T-helper 9 cell (primary cell): ENCODE measurements at places on chromosomes 5 and 9.

GRCh38 chr9:70389621-70390266 lies 24.7 kb downstream of the KLF9 start:
- DNase-seq = no peak

DNA sequence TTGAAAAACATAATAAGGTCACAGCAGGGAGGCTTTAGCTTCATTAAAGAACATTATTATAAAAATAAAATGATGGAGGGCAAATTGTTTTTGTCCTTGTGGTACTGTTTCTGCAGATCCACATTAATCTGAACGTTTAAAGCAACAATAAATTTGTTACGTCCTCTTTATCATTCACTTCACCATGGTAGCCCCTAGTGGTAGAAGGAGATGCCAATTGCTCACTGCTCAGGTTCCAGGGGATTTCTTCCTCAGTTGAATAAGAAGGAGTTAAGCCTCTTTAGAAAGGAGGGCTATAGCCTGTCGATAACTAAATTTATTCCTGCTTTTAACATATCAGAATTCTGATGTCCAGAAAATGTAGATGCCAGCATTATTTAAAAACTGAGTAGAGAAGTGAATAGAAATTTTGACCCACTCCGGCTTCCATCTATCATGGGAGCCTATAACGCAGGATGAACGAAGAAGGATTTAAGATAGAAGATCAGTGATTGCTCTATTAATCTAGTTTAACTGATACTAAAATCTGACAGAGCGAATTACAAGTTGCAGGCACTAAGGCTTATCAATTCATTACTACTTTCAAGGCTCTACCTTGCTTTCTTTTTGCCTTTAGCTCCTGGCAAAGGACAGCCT lies 692.3 kb downstream of the PTPRD start:
- DNase-seq = no peak

DNA sequence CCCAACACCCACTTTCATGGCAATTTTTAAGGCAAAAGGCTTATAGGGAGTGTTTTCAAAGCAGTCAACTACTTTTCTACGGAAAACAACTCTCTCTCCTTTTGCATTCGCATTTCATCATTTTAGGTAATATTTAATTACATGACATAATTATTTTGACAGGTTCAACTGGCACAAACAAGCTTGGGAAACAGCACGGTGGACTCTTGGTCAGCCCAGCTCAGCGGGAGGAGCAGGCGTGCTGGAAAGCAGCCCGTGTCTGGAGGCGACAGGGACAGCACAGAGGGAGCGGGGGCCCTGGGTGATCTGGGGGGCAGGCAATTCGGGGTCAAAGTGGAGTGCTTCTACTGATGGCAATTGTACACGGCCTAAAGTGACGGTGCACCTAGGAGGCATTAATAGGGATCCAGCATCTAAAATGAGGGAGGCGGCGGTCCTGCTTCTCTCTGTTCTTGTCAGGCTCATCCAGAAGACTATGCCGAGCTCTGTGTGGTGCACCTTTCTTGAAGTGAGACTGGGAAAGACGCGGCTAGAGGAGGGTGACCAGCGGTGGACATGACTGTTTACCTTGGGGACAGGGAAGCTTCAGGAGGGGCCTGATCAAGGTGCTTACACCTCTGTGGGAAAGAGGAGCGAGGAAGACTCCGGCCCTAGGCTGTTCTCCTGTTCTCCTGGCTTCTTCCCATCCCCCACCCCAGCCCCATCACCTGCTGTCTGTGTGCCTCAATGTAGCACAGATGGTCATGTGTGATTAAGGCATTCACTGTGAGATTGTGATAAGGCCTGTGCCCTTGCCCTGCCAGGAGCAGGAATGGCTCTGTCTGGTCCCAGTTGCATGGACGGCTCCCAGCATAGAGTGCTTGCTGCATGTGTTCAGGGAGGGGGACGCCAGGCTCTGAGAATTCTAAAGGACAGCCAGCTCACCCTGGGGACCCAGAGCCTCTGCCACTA lies 3.4 kb downstream of the MYMK start:
- no peak for DNase-seq

GRCh38 chr5:154607746-154608145 lies 129.7 kb upstream of the HAND1 start:
- no peak for DNase-seq

GRCh38 chr5:135040034-135040332 lies 6.0 kb upstream of the PITX1 start:
- no peak for DNase-seq

- no peak for DNase-seq
Measured at GRCh38 chr9:91119142-91119541, 242.6 kb downstream of the AUH start.

DNA sequence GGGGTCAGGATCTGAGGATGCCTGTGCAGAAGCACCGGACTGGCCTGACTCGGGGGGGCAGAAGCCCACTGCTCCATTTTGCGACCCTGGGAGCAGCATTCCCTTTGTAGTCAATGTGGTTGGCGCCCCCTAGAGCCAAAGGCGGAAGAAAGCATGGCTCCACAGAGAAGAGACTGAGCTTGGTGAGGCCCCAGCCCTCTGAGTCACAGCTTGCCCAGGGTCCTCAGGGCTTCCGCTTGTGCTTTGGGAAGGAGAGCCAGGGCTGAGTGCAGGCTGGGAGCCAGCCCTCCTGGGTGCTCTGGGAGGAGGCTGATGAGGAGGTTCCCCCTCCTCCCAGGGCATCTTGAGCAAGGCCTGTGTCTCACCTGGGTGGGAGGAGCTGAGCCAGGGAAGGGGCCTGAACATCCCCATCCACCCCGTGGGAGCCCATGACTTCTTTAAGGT lies 5.5 kb upstream of the AQP3 start:
- peak; percentile 40 for DNase-seq

DNA sequence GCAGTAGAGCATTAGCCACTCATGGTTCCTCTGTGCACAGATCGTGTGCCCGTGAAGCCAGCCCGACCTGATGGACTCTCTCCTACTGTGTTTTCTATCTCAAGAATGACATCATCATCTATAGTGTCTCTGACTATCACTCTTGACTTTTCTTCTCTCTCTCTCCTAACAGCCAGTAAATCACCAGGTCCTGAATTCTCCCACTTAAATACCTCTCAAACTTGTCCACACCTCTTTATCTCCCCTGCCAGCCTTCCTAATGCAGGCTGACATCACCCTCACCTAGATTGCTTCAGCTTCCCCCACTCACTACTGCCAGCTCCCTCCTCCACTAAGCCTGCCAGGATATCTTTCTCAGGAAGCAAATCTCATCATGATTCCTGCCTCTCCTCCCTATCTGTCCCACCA lies 90.6 kb upstream of the MIER3 start:
- no peak for DNase-seq

- no peak for DNase-seq
Measured at GRCh38 chr5:173953528-173954090, 35.4 kb upstream of the C5orf47 start.

DNA sequence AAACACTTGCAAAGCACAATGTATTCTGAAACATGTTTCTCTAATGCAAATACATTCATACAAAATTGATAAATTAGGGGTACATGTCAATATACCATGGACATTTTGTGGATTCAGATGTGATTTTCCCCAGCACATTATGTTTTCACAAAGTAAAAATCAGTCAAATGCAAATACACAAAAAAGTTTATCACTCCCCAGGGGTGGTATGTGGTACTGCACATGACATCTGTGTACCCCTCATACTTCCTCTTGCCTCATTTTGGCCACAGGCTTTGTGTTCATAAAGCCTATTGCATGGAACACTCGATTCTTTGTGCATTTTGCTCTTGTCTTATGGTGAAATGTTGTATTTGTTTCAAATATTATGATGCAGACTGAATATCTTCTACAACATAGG lies 116.8 kb upstream of the PDE4D start:
- DNase-seq = no peak

GRCh38 chr9:135802876-135803419 lies 101.0 kb downstream of the KCNT1 start:
- no peak for DNase-seq

DNA sequence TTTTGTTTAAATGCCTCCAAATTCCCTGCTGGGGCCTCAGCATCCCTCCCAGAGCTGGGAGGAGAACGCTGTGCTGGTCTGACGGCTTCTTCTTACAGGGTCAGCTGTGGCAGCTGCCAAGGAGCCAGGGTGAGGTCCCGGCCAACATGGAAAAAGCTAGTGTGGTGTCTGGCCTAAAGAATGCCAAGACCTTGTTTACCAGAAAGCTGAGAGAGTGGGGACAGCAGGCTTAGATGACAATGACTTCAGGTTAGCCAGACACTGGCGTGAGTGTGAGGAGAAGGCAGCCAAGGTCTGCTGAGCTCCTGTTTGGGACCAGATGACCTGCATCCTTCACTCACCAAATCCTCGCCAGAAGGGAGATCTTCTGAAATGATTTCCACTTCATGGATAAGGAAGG lies 112.5 kb downstream of the CRB2 start:
- no peak for DNase-seq

- DNase-seq = no peak
Measured at GRCh38 chr5:103894882-103895281, 332.3 kb upstream of the NUDT12 start.

DNA sequence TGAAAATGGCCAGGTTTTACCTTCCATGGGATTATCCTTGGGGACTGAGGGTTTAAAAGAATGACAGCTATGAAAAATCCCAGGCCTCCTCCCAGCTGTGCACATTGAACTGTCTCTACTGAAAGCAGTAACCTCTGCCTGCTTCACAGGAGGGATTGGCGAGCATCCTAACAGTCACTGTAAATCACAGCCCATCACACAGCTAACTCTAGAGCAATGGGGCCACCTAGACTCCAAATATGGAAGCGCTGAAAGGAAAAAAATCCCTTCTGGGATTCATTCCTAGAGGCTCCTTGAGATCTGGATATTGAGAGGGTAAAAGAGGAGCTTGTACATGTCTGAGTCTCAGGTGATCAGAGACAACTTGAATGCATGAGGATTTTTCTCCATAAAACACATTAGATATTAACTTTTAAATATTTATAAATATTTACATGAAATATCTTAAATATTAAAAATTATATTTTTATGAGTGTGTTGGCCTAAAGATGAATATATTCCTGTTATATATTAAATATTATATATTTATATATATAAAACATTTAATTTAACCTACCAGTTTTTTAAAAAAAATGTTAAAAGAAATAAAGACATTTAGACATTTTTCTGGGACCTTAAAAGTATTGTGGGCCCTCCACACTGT lies 133.8 kb upstream of the SLC24A2 start:
- no peak for DNase-seq

DNA sequence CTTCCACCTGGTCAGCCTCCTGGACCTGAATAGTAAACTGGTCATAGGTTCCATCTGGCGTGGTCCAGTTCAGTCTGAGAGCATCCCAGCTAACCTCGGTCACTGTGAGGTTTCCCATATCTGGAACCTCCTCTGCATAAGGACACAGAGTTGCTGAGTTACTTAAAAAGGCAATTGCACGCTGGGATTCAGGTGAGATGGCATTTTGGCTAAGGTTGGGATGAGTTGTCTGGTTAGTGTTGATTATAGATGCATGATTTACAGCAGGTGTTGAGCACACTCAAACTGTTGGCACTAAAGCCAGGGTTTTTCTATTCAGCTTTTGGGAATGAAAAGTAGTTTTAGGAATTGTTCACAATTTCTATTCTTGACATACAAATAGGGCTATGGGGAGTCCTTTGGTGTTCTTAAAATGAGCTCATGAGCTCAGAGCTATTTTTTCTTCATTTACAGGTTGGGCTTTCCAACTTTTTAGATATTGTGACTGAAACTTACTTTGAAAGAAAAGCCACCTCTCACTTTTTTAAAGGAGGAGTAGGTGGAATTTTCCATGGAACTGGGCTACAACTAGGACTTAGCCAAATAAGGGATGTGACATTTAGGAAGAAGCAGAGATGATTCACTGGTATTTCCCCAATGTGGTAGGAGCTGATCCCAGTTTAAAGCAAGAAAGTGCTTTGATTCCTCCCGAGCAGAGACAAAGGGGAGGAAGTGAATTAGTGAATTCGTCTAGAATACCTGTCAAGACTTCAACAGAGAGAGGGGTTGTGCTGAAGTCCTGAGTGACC lies 54.7 kb downstream of the TNC start:
- DNase-seq = no peak

GRCh38 chr5:4011943-4012342 lies 416.3 kb downstream of the IRX1 start:
- no peak for DNase-seq

- DNase-seq = no peak
Measured at GRCh38 chr9:89204801-89205200, 26.2 kb upstream of the SHC3 start.

DNA sequence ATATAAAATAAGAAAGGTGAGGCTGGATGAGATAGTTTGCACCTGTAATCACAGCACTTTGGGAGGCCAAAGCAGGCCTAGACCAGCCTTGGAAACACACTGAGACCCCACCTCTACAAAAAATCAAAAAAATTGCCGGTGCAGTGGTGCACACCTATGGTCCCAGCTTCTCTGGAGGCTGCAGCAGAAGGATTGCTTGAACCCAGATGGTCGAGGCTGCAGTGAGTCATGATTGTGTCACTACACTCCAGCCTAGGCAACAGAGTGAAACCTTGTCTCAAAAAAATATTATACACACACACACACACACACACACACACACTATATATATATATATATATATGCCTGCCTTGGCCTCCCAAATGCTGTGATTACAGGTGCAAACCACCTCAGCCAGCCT lies 1.3 kb downstream of the SLC35D2 start:
- no peak for DNase-seq

DNA sequence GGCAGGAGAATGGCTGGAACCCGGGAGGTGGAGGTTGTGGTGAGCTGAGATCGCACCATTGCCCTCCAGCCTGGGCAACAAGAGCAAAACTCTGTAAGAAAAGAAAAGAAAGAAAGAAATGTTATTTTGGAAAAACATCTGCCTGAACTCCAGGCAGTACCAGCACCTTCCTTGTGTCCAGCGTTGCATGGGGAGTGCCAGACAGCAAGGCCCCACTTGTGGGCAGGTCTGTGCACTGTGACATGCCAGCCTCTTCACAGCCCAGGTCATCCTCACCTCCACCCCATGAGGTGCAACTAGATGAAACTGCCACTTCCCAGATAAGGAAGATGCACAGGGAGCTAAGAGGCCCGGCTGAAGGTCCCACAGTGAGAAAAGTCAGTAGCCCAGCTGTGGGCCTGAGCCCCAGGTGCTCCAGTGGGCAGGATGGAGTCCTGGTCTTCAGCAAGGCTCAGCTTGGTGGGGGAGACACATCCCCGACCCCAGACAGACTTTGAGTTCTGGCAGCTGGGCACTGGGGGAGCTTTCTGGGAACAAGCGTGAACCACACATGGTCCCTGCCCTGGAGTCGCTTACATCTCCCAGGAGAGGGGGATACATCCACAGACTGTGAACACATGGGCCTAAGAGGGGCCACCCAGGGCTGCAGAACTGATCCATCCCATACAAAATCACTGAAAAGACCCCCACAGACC lies 146.9 kb upstream of the IER5L start:
- DNase-seq = no peak
